Frontal cortex (tissue), 4 donors: ENCODE measurements at places on chromosomes 4 and X.

DNA sequence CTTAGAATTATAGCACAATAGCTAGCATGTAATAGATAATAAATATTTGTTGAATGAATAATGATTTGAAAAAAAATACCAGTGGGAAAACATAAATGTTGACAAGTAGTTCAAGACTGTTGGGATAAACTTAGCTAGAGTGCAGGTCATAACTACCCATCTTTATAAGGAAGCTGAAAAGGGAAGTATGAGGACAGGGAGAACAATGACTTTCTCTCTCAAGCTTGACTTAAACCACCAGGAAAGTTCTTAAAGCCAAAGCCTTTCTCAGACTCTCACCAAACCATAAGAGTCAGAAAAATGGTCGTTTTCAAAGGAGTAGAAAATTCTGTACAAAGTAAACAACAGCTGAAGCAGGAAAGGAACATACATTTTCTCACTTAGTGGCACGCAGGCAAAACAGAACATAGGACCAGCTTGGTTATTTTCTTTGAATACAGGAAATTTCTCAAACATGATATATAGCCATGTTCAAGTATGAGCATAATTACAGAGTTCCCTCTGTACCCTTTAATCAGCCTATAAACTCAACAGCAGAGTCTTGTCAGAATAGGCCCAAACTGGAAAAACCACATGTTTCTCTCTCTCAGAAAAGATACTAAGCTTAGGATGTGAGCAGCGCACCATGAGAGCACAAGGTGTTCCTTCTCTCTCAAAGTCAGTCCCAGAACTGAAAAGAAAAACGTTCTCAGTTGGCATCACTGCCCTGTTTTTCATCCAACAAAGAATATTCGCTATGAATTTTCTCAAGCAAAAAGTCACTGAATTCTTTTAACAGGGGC, 28.7 kb downstream of the MAPK10 start:
- no peak for DNase-seq

- DNase-seq, result no peak
Measured at GRCh38 chr4:19033816-19034733, 1012.5 kb upstream of the LCORL start.

- DNase-seq, result peak; percentile 6
Measured at GRCh38 chr4:168153596-168154440, 61.5 kb downstream of the ANXA10 start.

GRCh38 chr4:135256111-135256510, 1054.5 kb upstream of the PABPC4L start:
- no peak for DNase-seq

- no peak for DNase-seq
Measured at GRCh38 chrX:11461201-11462001, 168.2 kb downstream of the AMELX start.

GRCh38 chr4:6493658-6494304, 21.4 kb upstream of the PPP2R2C start:
- DNase-seq, result no peak

GRCh38 chrX:63503541-63503940, 152.4 kb upstream of the SPIN4 start:
- no peak for DNase-seq

DNA sequence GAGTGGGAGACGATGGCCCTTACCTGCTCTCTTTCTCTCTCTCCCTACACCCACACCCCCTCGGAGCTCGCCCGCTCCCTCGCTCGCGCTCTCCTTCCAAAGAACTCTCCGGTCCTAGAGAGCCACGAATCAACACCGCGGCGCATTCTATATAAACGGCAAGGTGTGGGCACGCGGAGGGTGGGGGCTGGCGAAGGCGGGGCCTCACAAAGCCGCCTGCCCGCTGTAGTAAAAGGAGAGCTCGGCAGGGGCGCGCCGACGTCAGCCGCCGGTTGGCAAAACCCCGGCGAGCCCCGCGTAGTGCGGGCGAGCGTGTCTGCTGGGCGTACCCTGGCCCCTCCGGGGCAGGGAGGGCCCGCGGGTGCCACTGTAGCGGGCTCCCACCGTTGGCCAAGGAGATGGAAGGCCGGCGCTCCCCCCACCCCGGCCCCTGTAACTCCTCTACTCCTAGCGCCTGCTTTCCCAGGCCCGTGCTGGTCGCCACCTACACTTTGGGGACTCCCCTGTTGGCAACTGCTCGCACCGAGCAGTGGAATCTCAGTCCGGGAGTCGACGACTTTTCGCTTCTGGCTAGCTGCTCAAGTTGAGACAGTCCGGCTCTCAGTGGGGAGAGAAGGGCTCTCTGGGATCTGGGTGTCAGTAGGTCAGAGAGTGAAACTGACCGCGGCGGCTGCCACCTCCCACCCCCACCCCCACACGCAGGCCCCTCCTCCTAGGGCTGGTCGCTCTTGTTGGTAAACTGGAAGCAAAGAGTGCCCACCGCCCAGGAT, 325.5 kb upstream of the F9 start:
- peak; percentile 25 for DNase-seq

- no peak for DNase-seq
Measured at GRCh38 chr4:72761368-72762038, 192.5 kb upstream of the ADAMTS3 start.

- no peak for DNase-seq
Measured at GRCh38 chr4:31192341-31192740, 472.2 kb downstream of the PCDH7 start.

DNA sequence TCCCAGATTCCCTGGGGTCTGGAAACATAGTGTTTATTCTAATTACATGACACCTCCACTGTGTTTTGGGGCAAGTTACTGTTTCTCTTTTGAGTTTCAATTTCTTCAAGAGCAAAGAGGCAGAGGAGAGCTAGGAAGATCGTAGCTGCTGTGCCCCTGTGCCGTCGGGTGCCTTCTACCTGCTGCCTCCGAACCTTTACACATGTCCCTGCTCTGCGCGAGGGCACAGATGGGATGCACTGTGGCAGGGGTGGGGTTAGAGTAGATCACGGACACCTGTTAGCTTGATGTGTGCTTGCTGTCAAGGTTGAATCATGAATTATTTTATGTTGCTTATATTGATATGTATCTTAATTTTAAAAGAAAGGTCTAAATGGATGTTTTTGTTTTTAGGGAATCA, 71.1 kb upstream of the MSANTD1 start:
- no peak for DNase-seq
